ENCODE measurements at places on chromosomes 4 and X.
A peak's percentile ranks its signal among the peaks of the same experiment; 100 is the strongest.

- no peak for DNase-seq
Observed at GRCh38 chr4:35939751-35940150, 304.6 kb downstream of the ARAP2 start.

DNA sequence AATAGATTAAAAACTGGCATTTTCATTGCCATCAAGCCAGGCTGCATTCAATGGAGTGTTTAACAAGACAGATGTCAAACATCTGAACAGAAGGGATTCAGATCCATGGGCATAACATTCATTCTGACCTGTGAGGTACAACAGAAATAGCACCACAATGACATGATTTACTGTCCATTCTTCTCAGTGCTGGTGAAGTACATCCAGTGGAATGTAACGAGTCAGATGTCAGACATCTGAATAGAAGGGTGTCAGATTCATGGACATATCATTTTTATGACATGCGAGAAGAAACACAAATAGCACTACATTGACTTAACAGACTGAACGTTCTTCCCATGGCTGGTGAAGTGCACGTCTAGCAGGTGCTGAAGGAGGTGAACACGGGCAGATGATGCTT, 186.4 kb downstream of the PPP4R3C start:
- DNase-seq = no peak

DNA sequence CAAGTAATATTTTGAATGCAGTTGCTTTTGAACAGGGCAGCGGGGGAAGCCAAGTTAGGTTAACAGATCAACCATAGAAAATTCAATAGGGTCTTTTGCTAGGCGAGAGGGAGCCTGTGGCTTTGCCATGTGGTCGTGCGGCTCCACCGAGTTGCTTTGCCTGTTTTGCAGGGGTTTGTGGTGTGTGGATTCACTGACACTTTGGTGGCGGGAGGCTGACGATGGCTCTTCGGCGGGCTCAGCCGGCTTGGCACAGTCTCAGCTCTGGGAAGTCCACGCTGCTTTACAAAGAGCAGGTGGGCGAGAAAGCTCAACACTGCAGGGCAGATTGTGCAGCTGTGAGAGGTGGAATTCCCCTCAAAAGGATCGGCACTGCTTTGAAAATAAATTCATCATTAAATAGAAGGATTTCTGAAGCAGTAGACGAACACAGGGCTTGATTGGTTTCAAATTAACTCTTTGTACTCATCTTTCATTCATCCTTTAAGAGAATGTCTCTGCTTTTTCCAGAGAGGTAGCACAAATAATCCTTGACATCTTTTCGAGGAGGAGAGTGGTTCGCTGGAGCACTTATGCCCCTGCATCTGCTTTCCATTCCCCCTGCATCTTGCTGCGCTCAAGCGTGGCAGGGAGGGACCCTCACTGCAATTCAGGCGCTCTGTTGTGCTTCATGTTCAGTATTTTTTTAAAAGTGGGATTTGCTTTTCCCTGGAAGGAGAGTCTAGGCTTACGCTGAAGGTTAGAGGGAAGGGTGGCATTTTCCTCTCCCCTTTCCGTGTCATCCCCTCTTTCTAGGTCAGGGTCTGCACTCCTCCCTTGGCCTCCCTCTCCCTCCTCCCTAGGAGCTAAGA, 201.8 kb upstream of the LEF1 start:
- peak; percentile 24 for DNase-seq

DNA sequence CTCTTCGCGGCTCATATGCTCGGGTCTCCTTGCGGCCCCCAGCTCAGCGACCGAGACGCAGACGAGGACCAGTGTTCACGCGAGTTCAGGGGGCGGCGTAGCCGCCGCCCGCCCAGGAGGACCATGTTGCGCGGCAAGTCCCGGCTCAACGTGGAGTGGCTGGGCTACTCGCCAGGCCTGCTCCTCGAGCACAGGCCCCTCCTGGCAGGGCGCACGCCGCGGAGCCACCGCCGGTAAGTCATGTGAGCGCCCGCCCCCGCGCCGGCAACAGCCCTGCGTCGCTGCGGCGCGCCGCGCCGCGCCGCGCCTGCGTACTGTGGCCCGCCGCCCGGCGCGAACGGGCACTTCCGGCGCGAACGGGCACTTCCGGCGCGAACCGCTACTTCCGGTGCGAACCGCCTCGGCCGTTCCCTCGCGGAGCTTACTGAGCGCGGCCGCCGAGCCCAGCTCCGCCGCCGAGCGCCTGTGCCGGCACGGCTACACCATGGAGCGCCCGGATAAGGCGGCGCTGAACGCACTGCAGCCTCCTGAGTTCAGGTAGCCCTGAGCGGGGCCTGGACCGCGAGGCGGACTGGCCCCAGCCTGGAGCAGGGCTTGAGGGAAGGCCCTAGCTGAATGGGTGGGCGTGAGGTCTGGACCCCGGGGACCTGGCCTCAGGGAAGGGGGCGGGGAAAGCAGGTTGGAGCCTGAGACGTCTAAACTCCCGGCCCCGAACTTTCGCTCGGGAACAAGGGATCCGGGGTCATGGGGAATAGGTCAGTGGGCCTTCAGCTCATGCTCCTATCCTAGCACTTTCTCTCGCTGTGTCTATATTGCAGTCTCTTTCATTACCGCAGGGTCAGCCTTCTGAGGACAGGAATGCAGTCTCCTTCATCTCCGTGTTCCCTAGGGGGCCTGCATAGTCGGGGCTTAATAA, at the start of gene VMA21:
VMA21 (plus strand) TSS at position 382 of the 916 bp plus-strand sequence; CDS start at position 485, 103 bp downstream.
- peak; percentile 71 for DNase-seq

- no peak for DNase-seq
Observed at GRCh38 chr4:185504098-185505047, 30.9 kb downstream of the PDLIM3 start.

DNA sequence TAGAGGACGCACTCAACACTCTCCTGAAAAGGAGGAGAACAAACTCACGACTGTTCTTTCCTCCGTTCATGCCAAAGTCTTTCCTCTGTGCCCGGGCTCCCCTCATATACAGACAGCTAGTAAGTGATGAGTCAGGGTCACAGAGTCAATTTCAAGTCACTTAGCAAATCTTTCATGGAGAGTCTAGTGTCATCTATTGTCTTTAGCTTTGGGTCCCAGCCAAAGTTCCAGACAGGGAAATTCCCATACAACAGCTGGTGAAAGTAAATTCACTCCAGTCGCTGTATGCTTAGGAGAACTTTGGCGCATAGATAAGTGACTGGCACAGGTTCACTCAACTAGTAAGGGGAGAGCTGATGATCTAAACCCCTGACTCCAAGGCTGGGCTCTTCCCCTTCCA, 226.5 kb downstream of the MID1 start:
- DNase-seq = no peak

GRCh38 chrX:29066516-29066915, 479.3 kb downstream of the IL1RAPL1 start:
- DNase-seq = no peak

DNA sequence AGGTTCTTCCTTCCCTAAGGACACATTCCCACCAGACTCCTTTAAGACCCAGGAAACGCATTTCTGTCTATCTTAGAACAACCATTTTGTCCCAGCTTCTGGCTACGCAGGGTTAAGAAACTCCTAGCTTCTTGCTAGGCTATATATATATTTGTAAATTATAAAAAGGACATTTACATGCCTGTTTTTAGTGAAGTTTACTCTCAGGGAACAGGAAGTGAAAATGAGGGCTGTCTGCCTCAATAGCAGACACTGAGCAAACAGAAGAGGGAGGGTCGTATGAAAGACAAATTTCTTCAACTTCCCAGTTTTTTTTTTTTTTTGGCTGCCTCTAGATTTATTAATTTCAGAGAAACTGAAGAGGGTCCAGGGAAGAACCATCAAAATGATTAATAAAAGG, 9.3 kb upstream of the FRMPD3 start:
- DNase-seq = no peak

DNA sequence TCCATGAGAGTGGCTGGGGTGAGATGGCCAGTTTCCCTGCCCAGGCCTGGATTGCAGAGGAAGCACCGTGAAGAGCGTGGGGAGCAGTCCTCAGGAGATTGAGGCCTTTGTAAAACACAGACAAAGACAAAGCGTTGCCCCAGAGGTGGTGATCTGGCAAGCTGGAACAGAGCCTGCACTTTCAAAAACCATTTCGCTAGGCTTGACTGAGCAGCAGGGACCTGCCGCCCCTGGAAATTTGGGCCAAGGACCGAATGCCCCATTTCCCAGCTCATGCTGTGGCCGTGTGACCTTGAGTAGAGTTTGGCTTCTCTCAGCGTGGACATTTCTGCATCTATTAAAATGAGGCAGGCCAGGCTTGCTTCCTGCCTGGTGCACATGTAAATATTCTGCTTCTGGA, 381.4 kb downstream of the BCOR start:
- DNase-seq = no peak

DNA sequence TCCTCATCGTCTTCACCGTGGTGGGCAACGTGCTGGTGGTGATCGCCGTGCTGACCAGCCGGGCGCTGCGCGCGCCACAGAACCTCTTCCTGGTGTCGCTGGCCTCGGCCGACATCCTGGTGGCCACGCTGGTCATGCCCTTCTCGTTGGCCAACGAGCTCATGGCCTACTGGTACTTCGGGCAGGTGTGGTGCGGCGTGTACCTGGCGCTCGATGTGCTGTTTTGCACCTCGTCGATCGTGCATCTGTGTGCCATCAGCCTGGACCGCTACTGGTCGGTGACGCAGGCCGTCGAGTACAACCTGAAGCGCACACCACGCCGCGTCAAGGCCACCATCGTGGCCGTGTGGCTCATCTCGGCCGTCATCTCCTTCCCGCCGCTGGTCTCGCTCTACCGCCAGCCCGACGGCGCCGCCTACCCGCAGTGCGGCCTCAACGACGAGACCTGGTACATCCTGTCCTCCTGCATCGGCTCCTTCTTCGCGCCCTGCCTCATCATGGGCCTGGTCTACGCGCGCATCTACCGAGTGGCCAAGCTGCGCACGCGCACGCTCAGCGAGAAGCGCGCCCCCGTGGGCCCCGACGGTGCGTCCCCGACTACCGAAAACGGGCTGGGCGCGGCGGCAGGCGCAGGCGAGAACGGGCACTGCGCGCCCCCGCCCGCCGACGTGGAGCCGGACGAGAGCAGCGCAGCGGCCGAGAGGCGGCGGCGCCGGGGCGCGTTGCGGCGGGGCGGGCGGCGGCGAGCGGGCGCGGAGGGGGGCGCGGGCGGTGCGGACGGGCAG, 792 bp downstream of the ADRA2C start:
- no peak for DNase-seq

- DNase-seq = no peak
Observed at GRCh38 chr4:108247387-108248049, 78.8 kb upstream of the LEF1 start.

DNA sequence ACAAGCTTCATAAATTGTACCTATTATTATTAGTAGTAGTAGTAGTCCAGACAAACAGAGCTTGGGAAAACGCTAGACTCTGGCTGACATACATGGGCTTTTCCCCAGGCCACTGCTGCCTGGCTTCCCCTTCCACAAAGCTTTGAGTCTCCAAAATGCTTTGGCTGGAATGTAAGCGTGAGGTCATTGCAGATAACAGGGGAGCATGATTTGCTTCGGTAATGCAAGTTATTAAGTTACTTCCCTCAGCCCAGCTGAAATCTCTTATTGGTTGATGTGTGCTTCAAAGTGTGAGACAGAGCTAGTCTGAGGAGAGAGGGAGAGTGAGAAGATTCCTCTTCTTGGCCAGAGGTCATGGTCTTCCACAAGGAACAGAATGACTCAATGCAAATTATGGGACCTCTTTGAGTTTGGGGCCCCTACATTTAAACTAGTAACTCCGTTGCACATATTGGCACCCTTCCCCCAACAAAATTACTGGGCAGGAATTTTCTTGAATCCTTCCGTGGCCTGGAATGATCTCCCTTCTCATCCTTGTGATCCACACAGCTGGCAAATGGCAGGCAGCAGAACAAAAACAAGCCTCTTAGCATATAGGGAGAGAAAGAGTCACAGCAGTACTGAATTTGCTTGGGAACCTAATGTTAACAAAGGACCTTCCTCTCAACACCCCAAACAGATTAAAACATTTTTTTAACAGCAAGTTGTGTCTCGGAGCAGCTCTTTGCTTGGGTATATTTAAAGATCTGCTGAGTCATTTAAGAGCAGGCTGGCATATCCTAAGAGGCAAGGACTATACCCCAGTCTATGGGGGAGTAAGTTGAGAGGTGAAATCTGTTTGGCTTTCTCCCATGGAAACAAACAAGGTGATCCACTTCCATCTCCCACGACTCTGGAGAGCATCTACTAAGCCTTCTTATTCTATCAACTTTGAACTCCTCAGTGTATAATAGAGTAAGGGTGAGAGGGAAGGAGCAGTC, 19.9 kb downstream of the AR start:
- DNase-seq = no peak

DNA sequence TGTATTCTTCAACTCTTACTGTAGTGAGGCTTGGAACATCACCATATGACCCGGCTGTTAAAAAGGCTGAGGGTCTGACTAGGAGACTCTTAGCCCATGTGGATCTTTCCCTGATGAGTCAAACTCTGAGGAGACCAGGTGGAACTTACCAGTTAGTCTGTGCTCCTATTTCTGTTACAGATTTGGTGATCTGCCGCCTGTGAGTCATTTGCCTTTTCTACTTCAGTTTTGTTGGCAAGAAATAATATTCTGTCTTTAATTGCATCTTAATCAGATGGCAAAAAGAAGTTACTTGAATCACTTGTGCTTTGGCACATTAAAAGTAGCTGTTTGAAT, 48.4 kb downstream of the MTM1 start:
- no peak for DNase-seq

GRCh38 chrX:22037911-22038537, 5.9 kb downstream of the PHEX start:
- no peak for DNase-seq

- no peak for DNase-seq
Observed at GRCh38 chr4:37685823-37686372, 278 bp downstream of the RELL1 start.

- no peak for DNase-seq
Observed at GRCh38 chrX:1803741-1804140, 188.9 kb downstream of the ASMT start.

- DNase-seq = no peak
Observed at GRCh38 chr4:121675715-121676114, 21.1 kb downstream of the ANXA5 start.

GRCh38 chr4:1285151-1285789, 4.4 kb upstream of the MAEA start:
- DNase-seq = no peak

DNA sequence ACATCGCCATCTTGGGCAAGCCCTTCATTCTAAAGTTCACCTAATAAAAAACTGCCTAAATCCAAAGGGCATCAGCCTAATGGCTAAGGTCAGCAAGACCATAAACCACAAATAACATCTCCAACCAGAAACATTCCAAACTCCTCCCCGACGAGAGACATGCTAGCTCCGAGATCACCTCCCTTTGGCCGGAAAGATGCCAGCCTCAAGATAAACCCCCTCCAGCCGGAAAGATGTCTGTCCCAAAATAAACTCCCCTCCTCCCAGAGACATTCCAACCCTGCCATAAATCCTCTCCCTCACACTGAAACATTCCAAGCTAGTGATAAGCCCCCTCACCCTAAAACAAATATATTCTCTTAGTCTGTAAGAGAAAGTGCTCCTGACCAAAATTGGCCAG, 13.3 kb upstream of the DYNLT3 start:
- DNase-seq = no peak

GRCh38 chr4:70681704-70682103, 6.6 kb upstream of the UTP3 start:
- DNase-seq = no peak

GRCh38 chrX:71301195-71301924, at the start of gene ITGB1BP2:
Gene ITGB1BP2, plus strand, starts transcription at chrX:71301750. Its CDS starts 57 bp downstream, at chrX:71301807.
- DNase-seq = no peak

GRCh38 chrX:13254076-13254785, 65.6 kb downstream of the ATXN3L start:
- no peak for DNase-seq

Measured in activated CD8-positive, alpha-beta memory T cell treated with anti-CD3 and anti-CD28 coated beads for 4 hours (primary cell).